Osteoblast (primary cell): ENCODE measurements at places on chromosomes 4 and X.

GRCh38 chrX:10512741-10513140 lies 107.6 kb downstream of the MID1 start:
- H3K4me3 ChIP-seq = no peak overlapping the region
- no peaks in the 10 kb centered on the region for H3K27me3 ChIP-seq
- H3K27ac ChIP-seq = no peak overlapping the region
- no peaks in the 10 kb centered on the region for H3K36me3 ChIP-seq

DNA sequence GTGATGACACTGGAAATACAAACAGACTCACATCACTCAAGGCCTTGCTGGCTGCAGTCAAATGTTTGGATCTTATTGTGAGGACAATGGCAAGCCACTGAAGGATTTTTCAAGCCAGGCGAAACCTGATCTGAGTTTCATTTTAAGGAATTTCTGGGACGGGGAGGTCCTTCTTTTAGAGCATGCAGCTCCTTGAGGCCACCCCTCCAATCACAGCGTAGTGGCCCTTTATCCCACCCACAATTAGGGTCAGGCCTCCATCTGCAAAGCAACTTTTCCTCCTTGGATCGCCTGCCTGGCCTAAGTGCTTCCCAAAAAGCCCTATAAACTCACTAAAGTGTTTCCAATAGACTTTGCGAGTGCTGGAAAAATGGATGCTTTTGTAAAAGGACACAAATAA lies 115.5 kb downstream of the EFHC2 start:
- no peak overlapping the region for H3K4me3 ChIP-seq
- H3K27me3 ChIP-seq = peaks cover 8% of the 10 kb centered on the region
- peaks cover 1% of the 10 kb centered on the region for H3K4me1 ChIP-seq
- no peak overlapping the region for H3K27ac ChIP-seq

- peaks cover 14% of the 10 kb centered on the region for H3K36me3 ChIP-seq
- H3K27ac ChIP-seq = peak overlapping the region; percentile 64
- H3K4me1 ChIP-seq = peaks cover 18% of the 10 kb centered on the region
Measured at GRCh38 chr4:20532871-20533870, 167.1 kb upstream of the PACRGL start.

GRCh38 chrX:134013524-134013923 lies 28.1 kb upstream of the GPC3 start:
- no peaks in the 10 kb centered on the region for H3K36me3 ChIP-seq
- H3K4me1 ChIP-seq = no peaks in the 10 kb centered on the region
- H3K27ac ChIP-seq = no peak overlapping the region
- no peak for DNase-seq

DNA sequence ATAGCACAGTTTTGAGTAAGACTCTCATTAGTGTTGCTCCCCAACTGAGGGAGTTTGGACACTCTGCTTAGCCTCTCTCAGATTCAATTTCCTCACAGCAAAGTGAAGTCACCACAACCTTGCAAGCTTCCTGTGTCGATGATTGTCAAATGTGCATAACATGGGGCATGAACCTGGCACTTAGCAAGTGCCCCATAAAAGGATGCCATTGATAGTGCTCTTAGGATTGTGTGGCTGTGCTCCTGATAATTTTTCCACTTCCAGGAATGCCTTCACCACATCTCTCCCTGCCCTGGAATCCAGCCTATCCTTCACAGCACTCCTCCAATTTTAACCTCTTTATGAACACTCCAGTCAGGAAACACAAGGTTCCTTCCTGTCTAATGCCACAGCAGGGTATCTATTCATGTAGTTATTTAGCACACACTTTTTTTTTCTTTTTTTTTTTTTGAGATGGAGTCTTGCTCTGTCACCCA lies 309.4 kb downstream of the PPP3CA start:
- DNase-seq = no peak
- no peaks in the 10 kb centered on the region for H3K4me1 ChIP-seq
- no peaks in the 10 kb centered on the region for H3K27me3 ChIP-seq
